ENCODE measurements at places on chromosomes 1 and 21.

- DNase-seq, result no peak
Observed at GRCh38 chr1:204578867-204579664, 62.9 kb downstream of the MDM4 start.

DNA sequence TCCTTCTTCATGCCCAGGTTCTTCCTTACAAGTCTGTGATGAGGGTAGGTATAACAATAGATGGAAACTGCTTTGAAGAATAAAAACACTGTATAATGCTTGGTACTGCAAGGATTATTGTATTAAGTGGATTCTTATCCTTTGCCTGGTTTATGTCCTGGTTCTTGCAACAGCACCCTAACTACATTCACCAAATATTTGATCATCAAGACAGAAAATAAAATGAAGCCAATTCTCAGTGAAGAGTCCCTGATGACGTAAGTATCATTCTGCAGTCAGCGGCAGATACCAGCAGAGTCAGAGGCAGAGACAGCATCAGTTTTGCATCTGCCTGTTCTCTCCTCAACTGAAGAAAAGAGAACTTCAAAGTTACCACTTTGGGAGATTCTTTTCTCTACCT, 19.7 kb downstream of the ARHGEF11 start:
- peak; percentile 12 for DNase-seq

GRCh38 chr1:7468248-7468647, 302.8 kb upstream of the VAMP3 start:
- no peak for DNase-seq

GRCh38 chr1:7860130-7860529, 7.3 kb upstream of the UTS2 start:
- no peak for DNase-seq

DNA sequence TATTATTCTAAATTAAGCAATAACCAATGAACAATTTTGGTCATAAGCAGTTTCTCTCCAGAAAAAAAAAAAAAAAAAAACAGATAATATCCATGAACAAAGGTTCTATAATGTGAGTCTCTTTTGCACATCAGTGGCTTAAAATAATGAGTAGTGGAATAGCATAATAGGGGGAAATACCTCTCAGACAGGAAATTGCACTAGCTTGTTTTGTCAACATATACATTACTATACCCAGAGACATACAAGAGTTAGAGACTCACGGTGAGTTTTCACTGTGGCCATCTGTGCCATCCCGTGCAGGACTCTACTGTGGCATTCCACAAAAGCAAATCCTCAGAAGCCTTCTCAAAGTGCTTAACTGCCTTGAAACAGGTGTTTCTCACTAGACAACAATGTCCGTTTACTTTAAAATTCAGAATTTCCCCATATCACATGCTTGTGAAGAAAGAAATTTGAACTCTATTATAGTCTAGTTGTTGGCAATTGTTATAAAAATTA, 697.9 kb downstream of the USP25 start:
- DNase-seq, result no peak
